ENCODE measurements at places on chromosomes 13 and 19.

GRCh38 chr19:51739466-51740213 is 12.0 kb downstream of the FPR1 start:
- no peak for DNase-seq

GRCh38 chr13:35874704-35875103 is 256.5 kb downstream of the DCLK1 start:
- DNase-seq = no peak

- peak; percentile 67 for DNase-seq
Observed at GRCh38 chr19:55116232-55116858, 1.1 kb downstream of the PPP1R12C start.

DNA sequence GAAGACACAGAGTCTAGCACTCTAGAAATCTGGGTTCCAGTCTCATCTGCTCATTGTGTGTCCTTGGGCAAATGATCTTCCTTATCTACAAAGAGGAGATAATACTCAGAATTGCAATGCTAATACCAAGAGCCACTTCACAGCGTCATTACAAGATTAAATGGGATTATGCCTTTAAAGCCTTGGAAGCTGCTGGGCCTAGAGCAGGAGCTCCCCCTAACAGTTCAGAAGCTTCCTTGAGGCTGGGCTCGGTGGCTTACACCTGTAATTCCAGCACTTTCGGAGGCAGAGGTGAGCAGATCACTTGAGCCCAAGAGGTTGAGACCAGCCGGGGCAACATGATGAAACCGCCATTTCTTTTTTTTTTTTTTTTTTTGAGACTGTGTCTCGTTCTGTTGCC is 27.6 kb downstream of the AP2S1 start:
- DNase-seq = no peak
